ENCODE measurements at places on chromosomes 7 and 10.

GRCh38 chr7:32670110-32671025 is 175.1 kb downstream of the AVL9 start:
- peak; percentile 43 for DNase-seq

DNA sequence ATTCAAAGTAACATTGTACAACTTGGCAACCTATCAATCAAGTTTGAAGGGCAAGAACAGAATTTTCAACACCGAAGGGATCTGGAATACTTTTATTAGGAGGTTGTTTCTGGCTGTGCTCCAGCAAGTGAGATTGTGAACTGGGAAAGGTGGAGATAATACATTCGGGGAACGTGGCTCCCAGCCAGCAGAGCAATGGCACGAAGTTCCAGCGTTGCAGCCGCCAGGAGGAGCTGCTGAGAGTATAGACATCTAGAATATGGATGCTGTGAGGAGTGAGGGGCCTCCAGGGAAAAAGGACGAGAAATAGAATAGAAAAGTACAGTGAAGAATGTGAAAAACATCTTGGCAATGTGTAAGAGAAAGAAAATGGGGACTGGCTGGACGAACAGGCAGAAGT is 69.5 kb downstream of the TCERG1L start:
- DNase-seq = peak; percentile 16

DNA sequence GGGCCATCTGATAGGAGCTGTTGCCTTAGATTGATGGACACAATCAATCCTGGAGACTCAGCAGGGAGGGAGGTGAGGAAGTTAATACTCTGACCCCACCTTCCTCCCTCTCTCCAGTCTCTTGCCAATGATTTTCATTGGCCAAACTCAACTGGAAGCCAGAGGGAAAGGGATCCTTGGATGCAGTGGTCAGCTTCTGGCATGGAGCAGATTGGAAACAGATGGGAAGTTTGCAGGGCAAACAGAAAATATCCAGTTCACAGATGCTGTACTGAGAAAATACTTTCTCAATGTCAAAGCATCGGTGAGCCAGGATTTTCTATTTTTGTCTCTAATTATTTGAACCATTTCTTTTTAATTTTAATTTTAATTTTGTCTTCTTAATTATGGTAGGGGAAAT is 170.8 kb downstream of the BBS9 start:
- DNase-seq = no peak

- DNase-seq = peak; percentile 61
These were observed 49.9 kb downstream of the PWWP2B start for GRCh38 chr10:132446661-132447445.

DNA sequence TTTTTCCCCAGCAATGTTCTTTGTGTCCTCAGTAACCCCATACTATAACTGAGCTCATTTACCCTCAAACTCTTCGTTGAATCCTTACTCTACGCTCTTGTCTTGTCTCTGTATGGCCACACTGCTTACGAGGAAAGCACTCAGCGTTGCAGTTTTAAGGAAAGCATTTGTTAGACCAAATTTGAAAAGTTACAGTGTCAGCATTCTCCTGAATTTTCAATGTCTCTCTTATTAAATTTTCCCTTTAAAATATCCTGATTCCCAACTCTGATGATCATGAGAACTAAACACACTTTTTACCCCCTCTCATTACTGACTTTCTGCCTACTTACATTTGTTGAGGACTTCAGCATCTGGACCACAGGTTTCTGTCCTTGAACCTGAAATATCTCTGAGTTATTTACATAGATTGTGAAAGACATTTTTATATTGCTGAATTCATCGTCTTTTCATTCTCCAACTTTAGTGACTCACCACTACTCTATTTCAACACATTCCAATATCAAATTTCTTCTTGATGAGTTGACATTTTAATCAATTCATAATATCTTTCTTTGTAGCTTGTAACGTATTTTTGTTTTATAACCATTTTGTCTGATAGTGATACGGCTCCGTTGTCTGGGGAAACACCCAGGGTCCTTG is 19.8 kb upstream of the VWDE start:
- peak; percentile 80 for DNase-seq

- peak; percentile 22 for DNase-seq
These were observed 60.7 kb downstream of the VCL start for GRCh38 chr10:74058658-74059057.

DNA sequence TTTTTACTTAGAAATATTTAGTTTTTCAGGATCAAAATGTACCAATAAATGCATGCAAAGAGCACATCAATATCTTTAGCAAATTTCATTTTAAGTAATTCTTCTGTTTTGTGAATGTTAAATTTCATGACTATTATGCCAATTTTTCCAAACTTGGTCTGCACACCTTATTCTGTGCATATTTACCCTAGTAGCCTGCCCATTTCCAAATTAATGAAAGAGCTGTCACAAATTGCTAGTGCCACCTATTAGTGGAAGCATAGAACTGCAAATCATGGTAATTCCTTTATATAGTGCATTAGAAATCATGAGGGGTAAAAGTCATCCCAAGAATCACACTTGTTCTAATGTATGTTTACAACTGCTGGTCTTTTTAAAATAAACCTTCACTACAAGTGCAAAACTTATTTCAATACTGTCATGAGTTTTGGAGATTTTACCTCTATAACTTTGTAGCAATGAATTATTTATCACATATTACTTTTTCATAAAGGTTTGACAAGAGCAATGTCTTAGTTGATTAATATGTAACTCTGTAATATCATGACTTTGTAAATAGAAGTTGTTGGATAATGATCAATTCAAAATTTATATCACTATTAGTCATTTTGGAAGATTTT is 5.7 kb downstream of the SEMA3A start:
- DNase-seq = peak; percentile 28

- no peak for DNase-seq
These were observed 235.3 kb upstream of the PRKCQ start for GRCh38 chr10:6815346-6815745.

- DNase-seq = no peak
These were observed 30.3 kb upstream of the KEL start for GRCh38 chr7:142992427-142992826.

- DNase-seq = no peak
These were observed 184.7 kb downstream of the EXOC4 start for GRCh38 chr7:133437544-133437943.

- DNase-seq = no peak
These were observed 19.8 kb upstream of the TMEM273 start for GRCh38 chr10:49207936-49208487.

DNA sequence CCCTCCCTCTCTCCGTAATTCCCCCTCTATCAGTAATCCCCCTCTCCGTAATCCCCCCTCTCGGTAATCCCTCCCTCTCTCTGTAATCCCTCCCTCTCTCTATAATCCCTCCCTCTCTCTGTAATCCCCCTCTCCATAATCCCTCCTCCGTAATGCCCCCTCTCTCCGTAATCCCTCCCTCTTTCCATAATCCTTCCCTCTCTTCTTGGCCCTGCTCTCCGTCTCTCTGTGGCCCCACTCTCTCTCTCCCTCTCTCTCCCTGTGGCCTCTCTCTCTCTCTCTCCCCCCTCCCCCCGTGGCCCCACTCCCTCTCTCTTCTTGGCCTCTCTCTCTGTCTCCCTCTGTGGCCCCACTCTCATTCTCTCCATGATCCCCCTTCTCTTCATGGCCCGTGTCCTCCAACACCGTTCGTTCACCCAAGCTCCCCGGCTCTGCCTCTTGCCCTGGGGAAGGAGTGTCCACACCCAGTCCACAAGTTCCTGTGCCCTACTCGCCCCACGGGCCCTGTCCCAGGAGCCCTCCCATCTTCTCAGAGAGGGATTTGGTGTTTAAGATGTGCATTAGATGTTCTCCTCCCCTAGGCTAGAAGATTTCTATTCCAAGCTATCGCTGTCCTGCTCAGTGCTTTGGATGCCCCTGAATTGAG is 19.8 kb downstream of the SHH start:
- DNase-seq = no peak

- peak; percentile 90 for DNase-seq
These were observed at the start of gene KBTBD2 for GRCh38 chr7:32891043-32891799. Gene KBTBD2, minus strand, starts transcription at chr7:32891760. Its CDS starts 12,156 bp downstream, at chr7:32879604.

DNA sequence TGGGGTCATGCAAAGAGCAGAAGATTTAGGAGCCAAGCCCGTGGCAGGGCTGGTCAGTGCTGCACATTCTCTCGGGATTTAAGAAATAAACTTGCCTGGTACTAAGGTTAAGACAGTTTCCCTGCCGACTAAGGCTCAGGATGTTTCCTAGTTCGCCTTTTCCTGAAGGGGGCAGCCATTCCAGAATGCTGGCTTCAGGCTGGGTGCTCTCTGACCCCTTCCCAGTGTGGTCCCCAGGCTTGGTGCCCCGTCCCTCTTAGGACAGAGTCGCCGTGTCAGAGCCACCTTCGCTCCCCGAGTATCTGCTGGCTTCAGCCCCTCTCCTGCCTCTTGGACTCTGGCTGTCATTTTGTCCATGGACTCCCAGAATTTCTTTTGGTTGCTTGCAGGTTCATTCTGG is 117.2 kb downstream of the ELFN1 start:
- DNase-seq = no peak

DNA sequence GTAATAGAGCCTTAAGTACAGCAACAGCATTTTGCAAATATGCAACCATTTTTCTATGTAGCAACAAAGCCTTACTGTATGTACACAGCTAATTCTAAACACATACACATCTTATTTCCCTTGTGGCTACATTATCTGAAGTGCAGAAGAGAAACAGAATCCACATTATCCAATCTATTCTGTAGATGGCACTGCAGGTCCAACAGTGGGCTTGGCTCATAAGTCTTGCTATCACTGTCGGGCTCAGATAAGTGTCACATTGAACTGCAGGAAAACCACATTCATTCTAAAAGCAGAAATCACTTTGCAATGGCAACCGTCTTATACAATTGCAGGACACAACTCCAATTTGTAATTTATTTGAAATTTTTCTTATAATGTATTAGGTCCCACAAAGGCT is 109.8 kb upstream of the NOBOX start:
- DNase-seq = peak; percentile 20

GRCh38 chr10:17655567-17656146 is 11.7 kb downstream of the STAM start:
- DNase-seq = no peak

GRCh38 chr7:147798001-147798400 is 792.6 kb upstream of the C7orf33 start:
- no peak for DNase-seq

- peak; percentile 5 for DNase-seq
These were observed 136.5 kb upstream of the ETV1 start for GRCh38 chr7:14125998-14126397.

Measured in fibroblast of skin of right biceps (primary cell).